ENCODE measurements at places on chromosomes 7 and 10.

DNA sequence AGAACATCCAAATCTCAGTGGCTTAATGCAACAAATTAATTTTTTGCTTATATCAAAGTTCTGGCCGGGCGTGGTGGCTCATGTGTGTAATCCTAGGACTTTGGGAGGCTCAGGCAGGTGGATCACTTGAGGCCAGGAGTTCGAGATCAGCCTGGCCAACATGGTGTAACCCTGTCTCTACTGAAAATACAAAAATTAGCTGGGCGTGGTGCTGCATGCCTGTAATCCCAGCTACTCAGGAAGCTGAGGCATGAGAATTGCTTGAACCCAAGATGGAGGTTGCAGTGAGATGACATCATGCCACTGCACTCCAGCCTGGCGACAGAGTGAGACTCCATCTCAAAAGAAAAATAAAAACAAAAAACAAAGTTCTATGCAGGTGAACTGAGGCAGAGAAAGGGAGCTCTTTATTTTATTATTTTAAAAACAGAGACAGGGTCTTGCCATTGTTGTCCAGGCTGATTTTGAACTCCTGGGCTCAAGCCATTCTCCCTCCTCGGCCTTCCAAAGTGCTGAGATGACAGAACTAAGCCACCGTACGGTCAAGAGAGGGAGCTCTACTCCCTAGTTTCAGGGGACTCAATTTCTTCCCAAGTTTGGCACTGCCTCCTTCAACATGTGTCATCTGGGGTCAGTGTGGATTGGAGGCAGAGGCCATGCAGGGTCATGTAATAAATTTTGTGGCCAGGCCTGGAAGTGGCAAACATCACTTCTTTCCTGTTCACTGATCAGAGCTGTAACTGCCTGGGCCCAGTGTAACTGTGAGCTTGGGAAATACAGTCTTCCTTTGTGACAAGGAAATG lies 2.4 kb downstream of the ADCK2 start:
- no peak for DNase-seq

GRCh38 chr10:75838486-75838885 lies 407.1 kb downstream of the LRMDA start:
- DNase-seq, result no peak

DNA sequence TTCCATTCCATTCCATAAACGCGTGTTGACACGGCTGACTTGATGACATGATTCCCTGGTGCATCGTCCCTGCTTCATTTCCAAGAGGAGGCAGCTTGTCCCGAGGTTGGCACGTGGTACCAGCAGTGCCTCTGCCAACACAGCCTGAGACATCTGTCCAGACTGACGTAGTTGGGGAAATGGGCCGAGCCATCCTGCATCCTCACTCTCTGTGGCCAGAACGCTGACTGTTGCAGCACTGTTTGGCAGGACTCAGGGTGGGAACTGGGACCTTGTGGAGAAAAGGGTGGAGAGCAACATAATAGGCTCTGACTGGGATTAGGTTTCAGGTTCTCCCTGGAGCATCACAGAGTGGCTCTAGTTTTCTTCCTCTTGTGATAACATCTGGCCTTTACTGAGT lies 118.6 kb upstream of the BTBD16 start:
- no peak for DNase-seq

DNA sequence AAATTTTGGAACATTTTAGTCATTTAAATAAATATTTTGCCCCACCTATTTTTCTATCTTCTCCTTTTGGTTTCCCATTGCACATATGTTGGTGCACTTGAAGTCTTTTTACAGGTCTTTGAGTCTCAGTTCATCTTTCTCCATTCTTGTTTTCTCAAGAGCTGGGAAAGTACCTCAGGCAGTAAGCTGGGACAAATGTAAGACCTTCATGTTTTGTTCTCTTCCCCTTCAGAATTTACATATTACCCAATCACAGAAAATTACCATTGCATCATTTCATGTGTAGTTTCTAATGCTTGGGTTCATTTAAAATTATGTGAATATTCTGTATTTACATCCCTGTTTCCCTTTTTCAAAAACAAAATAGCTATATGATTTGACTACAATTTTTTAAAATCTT lies 1150.0 kb upstream of the POT1 start:
- no peak for DNase-seq

- DNase-seq, result no peak
Measured at GRCh38 chr7:96962221-96962885, 43.0 kb upstream of the DLX6 start.

- DNase-seq, result no peak
Measured at GRCh38 chr10:10792681-10793080, 225.0 kb upstream of the CELF2 start.

DNA sequence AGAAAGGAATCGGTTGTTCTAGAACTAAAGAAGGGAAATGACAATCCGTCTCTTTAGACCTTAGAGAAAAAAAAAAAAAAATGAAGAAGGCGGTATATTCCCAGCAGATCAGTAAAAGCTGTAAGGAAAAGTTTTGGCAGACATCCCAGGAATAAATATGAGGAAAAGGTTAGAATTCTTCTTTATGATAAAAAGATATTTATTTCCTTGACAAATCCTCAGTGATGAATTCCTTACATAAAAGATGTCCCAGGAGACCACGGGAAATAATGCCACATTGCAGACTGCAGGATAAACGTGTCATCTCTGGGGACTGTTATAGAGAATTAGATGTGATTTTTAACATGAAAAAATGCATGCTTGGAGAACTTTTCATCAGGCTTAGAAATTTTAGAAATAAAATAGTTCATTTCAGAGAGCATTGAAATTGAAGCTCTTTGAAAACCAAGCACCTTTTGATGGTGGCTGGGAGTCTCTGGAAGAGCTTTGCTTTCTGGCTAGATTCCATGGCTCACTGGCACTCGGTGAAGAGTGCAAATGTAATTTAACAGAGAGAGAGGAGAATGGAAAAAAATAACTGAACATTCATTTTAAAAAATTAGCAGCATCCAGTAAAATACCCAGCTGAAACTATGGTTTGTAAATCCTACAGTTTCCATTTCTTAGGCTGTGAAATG lies 98.2 kb downstream of the PRPF18 start:
- DNase-seq, result no peak

- DNase-seq, result no peak
Measured at GRCh38 chr10:69766161-69766910, 35.4 kb upstream of the COL13A1 start.

DNA sequence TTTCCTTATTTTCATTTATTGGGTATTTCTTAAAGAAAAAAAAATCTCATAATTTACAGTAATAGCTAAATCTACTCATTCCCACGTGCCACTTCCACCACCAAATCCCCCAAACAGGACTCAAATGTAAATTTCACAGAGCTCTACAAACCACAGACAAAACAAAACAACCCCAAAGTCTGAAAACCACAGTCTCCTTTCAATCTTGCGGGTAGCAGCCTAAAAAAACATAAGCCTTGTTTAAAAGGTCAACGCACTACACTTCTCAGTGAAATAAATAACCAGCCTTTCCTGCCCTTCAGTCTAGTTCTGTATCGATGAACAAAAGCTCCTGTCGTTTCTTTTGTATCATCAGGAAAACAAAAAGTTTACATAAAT lies 121.8 kb upstream of the AFAP1L2 start:
- no peak for DNase-seq

- no peak for DNase-seq
Measured at GRCh38 chr7:41824284-41824683, 121.4 kb upstream of the INHBA start.

GRCh38 chr10:115092258-115092554 lies 959 bp upstream of the ATRNL1 start:
- DNase-seq, result no peak

DNA sequence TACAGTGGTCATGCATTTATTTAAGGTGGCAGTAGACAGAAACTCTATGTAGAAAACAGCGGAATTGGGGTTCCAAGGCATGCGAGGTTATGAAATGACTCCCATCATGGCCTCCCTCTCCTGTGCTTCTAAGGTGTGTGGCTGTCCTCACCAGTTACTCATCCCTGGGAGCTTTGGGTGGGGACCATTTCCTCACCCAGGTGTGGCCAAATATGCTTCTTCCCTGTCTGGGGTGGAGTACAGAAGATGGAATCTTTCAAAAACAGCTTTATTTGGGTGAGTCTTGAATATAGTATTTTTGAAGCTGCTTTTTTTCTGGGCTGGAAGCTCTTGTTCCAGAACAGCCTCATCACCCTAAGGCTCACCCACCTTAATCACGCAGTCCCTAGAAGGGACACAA lies 139.0 kb downstream of the NRF1 start:
- no peak for DNase-seq

DNA sequence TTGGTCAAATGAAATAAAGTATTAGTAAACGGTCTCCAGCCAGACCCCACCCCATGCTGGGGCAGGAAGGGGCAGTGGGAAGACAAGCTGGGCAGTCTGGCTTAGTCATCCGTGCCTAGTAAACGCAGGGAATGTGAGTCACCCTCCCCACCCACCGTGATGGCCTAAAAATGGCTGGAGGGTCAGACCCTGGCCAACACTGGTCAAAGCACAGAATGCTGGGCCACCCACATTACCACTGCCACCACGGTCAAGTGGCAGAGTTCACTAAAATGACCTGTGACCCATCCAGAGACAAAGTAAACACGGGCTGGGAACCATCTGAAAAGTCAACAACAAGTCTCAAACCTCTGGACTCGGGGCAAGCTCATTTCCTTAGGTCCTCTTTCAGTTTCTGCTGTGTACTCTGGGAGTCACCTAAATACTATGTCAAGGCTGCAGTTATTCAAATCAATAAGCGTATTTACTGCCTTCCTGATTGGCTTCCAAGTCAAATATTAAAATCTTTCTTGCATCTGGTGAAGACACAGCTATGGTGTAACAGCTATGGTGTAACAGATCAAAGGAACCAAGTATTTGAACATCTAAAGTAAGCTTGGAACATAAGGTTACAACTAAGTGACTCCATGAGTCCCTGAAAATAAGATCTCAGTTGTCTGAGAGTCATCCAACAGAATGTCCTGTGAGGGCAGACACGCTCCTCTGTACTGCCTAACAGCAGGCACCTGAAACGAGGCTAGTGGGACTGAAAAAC lies 3.0 kb downstream of the ZFAND2A start:
- DNase-seq, result no peak

GRCh38 chr7:74289018-74289658 lies at the start of gene CLIP2:
TSS of gene CLIP2 (plus strand) at chr7:74289407. CDS start at chr7:74317547, 28,140 bp downstream.
- peak; percentile 66 for DNase-seq

DNA sequence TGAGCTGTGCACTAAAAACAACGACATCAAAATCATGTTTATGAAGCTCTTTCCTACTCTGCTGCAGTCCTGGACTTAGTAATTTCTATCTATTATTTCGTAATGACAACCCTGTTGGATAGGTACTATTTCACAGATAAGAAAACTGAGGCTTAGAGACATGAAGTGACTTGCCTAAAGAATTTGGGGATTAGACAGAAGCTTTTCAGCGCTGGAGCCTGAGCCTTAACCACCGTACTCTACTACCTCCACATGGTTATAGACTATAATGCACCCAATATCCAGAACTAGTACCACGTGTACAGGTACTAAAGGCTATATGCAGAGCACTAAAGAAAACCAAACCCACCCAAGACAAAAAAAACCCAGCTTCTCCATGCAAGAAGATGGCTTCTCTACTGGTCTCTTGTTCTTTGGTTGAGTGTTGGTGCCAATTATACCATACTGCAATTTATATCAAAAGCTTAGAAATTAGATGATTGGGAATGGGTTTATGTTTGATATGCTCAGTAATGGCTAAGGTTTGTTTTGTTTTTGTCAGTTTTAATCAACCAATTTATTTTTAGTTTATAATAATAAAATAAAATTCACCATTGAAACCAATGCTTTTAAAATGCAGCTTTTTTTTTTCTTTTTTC lies 6.5 kb upstream of the SNX10 start:
- DNase-seq, result no peak

GRCh38 chr7:30831936-30832335 lies 60.7 kb downstream of the MINDY4 start:
- DNase-seq, result no peak

GRCh38 chr10:42979181-42979580 lies 97.7 kb upstream of the RET start:
- no peak for DNase-seq

DNA sequence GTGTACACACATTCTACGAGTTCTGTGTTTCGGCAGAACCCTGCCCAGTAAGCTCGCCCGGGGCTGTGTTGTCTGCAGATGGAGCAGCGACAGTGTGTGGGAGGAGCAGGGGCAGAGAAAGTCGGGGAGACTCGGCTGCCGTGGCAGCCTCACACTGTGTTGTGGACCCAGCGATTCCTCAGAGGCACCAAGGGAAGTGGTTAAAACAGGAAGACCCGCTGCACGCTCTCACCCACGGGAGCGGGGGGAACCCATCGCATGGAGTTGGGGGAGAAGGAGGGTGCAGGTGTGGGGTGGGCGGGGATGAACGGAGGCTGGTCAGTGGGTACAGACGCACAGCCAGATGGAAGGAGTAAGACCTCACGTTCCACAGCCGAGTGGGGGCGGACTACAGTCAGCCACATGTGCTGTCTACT lies 250.2 kb downstream of the ELFN1 start:
- DNase-seq, result no peak

GRCh38 chr10:80144067-80144695 lies 11.7 kb downstream of the PLAC9 start:
- DNase-seq, result no peak
